Stimulated activated CD8-positive, alpha-beta memory T cell treated with anti-CD3 and anti-CD28 coated beads, Interleukin-4, amount 100 ng/mL, for 1 hour (primary cell): ENCODE measurements at places on chromosomes 6 and 20.

GRCh38 chr20:11544029-11544678 lies 373.5 kb upstream of the BTBD3 start:
- DNase-seq = no peak

- no peak for DNase-seq
Observed at GRCh38 chr6:148336901-148337300, 5.7 kb upstream of the SASH1 start.

DNA sequence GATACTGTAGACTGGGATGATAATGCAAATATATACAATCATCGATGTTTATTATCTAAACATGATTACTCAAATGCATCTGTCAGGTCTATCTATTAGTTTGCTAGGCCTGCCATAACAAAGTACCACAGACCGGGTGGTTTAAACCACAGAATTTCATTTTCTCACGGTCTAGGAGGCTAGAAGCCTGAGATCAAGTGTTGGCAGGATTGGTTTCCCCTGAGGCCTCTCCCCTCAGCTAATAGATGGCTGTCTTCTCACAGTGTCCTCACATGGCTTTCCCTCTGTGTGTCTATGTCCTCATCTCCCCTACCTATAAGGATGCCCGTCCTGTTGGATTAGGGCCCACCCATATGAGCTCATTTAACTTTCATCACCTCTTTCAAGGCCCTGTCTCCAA lies 512.6 kb upstream of the SLC35B3 start:
- DNase-seq = no peak

- DNase-seq = no peak
Observed at GRCh38 chr6:32943864-32944649, 3.2 kb upstream of the HLA-DMB start.

- no peak for DNase-seq
Observed at GRCh38 chr20:49768204-49769047, 44.2 kb upstream of the SLC9A8 start.

GRCh38 chr20:5810800-5811422 lies 60.7 kb downstream of the SHLD1 start:
- no peak for DNase-seq

- DNase-seq = no peak
Observed at GRCh38 chr6:135493218-135493961, 4.2 kb downstream of the AHI1 start.

- DNase-seq = no peak
Observed at GRCh38 chr6:154457046-154457713, 53.3 kb downstream of the CNKSR3 start.

DNA sequence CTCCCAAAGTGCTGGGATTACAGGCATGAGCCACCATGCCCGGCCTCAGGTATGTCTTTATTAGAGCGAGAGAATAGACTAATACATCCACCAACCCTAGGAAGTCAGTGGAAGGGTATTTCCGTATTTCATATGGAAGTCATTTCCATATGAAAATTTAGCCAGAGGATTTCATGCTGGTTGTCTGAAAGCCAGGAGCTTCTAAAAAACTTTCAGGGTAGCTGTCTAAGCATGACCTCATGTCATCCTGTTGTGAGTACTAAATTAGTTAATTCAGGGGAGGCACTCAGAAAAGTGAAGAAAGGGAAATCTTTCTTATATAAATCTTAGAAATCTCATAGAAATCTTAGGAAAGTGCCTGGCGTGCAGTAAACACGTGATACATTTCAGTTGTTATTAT lies 16.5 kb downstream of the SLC52A3 start:
- no peak for DNase-seq

GRCh38 chr20:35122756-35123405 lies 24.3 kb downstream of the EDEM2 start:
- no peak for DNase-seq

GRCh38 chr20:16100111-16100510 lies 473.1 kb downstream of the KIF16B start:
- DNase-seq = no peak

DNA sequence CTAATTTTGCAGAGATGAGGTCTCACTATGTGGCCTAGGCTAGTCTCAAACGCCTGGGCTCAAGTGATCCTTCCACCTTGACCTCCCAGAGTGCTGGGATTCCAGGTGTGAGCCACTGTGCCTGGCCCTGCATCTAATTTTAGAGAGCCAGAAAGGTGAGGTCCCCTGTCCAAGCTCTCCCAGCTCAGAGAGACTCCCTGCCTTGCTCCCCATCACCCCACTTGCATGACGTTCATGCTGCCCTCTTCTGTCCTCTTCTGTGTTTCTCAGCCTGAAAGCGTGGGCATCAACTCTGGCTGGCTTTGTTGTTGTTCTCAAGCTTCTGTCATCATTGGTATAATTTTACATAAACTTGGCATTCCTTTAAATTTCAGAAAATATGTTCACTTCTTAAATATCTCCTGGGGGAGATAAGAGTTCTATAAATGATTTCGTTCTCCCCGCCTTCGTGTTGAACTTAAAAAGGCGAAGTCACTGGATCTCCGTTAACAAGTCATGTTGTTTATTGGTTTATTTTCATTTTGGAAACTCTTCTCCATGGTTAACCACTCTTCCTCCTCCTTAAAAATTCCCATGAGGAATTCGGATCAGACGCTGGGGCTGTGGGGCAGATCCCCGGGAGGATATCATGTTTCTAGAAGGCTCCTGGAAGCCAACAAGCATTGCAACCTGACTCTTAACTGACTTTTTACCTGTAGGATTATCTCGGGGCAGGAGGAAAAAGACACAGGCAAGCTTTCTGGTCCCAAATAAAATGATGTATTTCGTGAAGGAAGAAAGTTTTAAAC lies 13.2 kb upstream of the PARD6B start:
- no peak for DNase-seq

GRCh38 chr6:170265655-170266054 lies 25.2 kb downstream of the DLL1 start:
- DNase-seq = no peak

DNA sequence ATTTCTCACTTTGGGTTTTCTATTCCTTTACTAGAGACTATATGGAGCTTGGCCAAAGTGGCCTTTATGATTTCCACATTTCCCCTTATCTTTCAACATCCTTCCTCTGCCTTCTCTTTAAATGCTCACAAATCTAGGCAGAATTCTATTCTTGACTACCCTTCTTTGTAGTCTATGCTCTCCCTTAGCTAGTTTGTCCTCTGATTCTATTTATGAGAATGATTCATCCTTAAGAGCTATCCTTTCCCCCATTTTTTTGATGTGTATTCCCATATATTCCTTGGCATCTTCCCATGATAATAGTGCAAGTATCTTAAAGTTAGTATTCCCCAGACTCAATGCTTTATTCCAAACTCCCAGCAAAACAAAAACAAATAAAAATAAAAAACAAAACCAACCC lies 53.1 kb downstream of the IL20RA start:
- DNase-seq = no peak

DNA sequence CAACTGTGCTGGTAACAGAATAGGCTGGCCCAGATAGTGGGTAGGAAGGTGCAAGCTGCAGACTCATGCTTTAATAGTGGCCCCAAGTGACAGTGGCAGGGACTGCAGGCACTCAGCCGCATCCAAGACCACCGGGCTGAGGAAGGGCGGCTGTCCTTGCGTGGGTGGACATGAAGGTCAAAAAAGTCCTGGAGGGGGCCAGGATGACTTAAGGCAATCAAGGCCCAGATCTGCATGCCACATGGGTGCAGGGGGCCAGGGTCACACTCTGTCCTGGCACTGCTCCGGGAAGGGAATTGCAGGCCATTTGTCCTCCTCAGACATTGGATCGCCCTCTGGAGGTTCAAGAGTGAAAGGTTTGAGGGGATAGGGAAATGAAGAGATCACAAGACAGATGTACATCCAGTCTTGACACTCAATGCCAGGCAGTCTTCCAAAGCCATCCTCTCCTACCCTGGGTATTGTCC lies 10.4 kb upstream of the VNN2 start:
- DNase-seq = no peak

GRCh38 chr20:3890398-3890751 lies 1.2 kb downstream of the PANK2 start:
- DNase-seq = no peak

DNA sequence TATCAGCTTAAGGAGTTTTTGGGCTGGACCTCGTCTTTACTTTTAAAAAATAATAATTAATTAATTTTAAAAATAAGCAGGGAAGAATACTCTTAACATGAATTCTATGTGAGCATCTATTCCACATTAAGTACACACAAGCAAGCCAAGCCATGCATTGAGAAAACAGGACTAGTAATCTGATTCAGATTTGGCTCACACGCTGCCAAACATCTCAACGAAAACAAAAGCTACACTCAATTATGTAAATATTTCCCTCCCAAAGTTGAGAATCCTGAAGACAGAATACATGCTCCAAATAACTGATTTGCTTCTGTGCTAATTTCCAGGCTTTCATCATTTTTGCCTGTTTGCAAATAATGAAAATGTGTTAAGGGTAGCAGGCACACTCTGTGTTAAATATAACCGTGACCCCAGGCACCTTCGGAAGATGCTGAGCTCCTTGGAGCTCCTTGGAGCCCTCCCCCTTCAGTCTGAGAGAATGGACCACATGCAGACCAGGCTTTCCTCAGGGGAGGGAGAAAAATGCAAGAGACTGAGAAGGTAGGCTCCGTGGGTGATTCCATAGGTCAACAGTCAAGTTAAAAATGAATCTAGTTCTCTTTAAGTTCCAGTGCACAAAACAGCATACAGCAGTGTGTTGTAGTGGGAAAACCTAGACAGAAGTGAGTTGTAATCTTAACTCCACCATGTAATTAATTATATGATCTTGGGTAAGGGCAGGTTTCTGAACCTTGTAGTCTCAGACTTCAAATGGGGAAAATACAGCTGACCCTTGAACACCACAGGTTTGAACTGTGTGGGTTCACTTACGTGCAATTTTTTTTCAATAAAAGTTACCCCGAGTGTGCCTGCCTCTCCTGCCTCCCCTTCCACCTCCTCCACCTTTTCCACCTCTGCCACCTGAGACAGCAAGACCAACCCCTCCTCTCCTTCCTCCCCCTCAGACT lies 161.3 kb upstream of the RREB1 start:
- no peak for DNase-seq

DNA sequence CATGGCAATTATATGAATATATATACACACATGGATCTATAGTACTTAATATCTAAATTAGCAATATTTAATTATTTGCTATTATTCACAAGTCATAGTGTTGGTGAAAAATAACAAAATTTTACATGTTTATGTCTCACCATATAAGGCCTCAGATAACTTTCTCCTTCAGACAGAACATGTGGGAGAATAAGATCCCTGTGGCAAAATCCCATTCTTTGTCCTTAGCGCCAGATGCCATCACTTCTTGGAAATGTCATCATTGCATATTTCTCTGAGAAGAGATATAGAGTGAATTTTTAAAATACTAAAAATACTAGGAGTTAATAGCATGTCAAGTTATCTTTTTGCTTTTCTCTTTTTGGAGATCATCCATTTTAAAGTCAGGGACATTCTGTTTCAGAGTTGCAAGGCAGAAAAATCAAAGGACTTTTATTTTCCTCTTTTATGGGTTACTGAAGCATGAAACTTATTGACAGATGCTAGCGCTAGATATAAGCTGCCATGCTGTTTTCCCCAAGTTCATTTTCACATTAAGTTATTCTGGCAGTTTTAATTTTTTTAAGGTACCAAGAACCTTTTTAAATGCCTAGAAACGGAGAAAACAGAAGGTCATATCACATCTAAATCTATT lies 30.4 kb upstream of the STXBP5 start:
- no peak for DNase-seq

- DNase-seq = no peak
Observed at GRCh38 chr6:18148304-18149025, 6.4 kb downstream of the TPMT start.

DNA sequence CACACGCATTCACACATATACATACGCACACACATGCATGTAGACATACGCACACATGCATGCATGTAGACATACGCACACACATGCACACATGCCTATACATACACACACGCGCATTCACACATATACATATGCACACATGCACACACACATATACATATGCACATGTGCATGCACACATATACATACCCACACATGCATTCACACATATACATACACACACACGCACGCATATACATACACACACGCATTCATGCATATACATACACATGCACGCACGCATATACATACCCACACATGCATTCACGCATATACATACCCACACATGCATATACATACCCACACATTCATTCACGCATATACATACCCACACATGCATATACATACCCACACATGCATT lies 80.5 kb downstream of the WDR27 start:
- DNase-seq = no peak

DNA sequence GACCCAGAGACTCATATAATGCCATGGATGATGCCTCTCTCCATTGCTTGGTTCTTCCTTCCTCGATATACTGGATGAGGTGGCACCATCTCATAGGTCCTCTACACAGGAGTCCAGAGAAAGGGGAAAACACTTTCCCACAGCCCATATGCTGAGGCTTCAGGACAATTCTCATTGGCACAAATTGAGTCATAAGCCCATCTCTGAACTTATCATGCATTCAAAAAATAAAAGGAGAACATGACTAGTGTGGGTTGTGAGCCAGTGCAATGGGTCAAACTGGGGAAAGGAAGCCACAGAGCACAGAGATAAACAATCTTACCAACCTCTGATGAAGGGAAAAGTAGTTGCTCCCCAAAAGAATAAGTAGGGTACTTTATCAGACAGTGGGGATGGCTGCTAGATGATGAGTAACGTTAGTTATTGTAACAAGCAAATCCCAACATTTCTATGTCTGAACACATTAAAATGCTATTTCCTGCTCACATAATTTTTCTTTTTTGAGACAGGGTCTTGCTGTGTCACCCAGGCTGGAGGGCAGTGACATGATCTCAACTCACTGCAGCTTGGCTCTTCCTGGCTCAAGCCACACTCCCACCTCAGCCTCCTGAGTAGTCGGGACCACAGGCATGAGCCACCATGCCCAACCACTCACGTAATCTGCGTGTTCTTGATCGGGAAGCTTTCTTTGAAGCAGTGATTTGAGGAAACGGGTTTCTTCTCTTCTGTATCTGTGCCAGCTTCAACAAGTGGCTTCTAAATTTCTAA lies 27.0 kb downstream of the SOD2 start:
- DNase-seq = no peak

- DNase-seq = no peak
Observed at GRCh38 chr6:152636021-152636608, 1.0 kb downstream of the SYNE1 start.

DNA sequence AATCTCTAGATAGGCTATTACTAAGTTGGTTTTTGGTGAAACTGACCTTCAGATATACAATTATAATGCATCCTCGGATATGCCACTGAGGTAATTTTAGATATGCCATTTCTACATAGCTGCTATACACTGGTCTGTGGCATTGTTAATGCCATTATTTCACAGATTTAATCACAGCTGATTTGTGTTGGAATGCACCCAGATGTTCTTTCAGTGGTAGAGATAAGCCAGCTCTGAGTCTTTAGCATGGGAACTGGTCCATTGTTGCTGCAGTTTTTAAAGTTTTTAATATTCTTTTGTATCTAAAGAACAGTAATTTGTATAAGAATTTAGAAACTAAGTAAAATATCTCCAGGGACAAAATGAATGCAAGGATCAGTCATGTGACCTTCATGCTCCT lies 6.8 kb downstream of the TMX4 start:
- no peak for DNase-seq

DNA sequence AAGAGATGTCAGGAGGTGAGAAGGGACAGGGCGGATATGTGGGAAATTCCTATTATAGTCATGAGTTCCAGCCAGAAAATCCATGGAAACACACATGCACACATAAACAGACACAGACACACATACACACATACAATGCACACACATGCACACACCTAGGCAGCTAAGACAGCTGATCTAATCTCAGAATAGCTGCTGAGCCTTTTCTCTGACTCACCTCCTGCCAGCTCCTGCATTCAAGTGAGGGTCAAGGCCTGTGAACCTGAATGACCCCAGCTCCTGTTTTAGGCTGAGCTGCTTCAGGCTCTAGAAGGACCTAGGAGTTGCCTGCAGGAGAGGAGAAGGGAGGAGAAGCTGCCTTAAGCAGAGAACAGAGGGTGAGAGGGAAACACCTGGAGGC lies 21.6 kb upstream of the RAET1L start:
- DNase-seq = no peak
